CD8-positive, alpha-beta T cell (primary cell): ENCODE measurements at places on chromosomes 16 and 17.

- DNase-seq: no peak
Measured at GRCh38 chr17:66146394-66146793, 45.5 kb downstream of the CEP112 start.

GRCh38 chr17:55236316-55236715 is 28.4 kb upstream of the HLF start:
- no peak for DNase-seq

- no peak for DNase-seq
Measured at GRCh38 chr17:34349751-34350150, 6.5 kb upstream of the CCL13 start.

DNA sequence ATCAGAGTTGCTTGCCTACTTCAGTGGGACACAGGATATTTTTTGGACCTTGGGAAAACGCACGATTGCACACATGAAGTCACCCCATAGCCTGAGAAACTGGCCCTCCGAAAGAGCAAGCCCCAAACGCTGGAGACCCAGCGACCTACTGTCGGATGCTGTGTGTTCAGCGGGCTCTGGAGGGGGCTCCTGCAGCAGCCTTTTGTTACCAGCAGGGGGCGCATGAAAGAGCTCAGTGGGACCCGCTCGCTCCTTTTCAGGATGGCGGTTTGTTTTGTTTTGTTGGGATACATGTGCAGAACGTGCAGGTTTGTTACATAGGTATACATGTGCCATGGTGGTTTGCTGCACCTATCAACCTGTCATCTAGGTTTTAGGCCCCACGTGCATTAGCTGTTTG is 28.4 kb downstream of the MYH3 start:
- DNase-seq: no peak

DNA sequence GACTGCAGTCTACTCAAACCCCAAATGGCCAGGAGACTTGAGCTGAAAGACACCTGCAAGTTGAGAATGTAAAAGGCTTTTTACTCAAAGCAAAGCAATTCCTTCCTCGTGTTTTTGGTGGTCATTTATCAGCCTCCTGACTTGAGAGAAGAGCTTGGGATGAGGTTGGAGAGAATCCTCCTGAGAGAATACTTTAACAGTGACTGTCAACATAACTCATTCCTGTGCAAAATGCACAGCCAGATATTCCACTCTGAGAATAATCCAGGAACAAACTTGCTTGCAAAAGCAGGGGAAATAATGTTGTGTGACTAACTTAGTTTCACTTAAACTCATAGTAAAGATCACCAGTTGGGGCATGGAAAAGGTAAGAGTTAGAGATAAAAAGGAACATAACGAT is 53.4 kb downstream of the SNTB2 start:
- no peak for DNase-seq

DNA sequence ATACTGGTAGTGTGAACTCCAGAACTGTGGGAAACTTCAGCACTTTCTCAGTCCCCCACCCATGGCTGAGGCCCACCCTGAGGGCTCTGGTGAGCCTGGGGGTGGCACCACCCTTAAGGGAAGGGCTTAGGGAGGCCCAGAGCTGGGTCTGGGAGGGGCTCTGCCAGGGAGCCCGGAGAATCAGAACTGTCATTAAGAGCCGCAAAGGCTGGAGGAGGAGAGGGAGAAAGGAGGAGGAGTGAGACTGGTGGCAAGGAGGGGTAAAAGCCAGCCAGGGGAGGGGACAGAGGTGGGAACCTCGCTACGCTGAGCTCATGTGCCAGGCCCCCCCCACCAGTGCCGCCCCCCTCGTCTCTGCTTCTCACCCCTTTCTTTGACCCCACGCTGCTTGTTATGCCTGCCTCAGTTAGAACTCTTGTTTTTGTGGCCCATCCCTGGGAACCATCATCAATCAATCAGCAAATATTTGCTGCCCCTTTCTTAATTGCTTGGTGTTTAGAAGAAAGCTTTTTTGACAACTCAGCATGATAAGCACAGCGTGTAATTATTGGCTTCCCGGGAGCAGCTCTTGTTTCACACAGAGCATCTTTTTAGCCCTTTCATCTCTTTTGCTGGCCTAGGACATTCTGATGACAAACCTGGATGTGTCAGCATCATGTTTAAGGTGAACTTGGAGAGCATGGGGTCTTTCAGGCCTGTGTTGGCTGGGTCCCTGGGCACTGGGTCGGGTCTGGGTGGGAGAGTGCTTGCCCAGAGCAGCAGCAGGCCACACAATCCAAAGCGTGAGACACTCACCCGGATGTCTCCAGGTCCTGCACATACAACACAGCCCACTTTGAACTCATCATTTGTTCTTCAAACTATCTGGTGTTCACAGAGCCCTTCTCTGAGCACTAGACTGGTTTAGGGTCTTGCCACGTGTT is 77.7 kb downstream of the NETO2 start:
- DNase-seq: no peak

DNA sequence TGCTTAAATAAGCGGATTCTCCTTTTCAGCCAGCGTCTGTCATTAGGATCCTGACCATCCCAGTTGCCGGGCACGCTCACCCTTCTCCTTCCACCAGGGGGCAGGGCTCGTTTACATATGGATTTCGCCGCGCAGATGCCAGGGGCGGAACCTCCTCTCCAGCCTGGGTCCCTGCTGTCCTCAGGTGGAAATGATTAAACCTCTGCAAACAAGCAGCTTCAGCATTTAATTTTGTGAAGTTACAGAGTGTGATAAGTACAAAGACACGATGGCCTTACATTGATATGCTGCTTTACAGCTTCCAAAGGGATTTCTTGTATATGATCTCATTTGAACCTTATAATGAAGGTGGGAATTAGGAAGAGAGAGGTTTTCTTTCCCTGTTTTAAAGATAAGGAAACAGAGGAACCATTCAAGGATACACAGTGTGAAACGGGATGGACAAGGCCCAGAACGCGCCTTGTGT is 3.9 kb upstream of the KRT28 start:
- DNase-seq: peak; percentile 82

- no peak for DNase-seq
Measured at GRCh38 chr16:50303605-50304466, 37.5 kb downstream of the ADCY7 start.

DNA sequence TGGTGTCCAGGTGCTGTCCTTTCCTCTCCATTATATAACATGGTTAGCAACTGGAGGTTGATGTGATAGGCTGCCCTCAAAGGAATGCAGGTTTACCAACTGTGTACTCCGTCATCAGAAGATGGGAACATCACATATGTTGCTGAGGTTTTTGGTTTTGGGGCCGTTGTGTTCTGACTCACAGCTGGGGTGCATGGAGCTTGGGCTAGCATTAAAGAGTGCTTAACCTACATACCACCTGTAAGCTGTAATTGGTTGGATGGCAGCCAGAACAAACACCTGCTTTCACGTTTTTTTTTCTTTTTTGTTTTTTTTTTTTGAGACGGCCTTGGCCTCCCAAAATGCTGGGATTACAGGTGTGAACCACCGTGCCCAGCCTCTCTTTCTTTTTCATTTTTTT is 20.9 kb downstream of the TMEM11 start:
- DNase-seq: no peak

- peak; percentile 21 for DNase-seq
Measured at GRCh38 chr17:81345228-81346089, 49.8 kb upstream of the BAHCC1 start.

DNA sequence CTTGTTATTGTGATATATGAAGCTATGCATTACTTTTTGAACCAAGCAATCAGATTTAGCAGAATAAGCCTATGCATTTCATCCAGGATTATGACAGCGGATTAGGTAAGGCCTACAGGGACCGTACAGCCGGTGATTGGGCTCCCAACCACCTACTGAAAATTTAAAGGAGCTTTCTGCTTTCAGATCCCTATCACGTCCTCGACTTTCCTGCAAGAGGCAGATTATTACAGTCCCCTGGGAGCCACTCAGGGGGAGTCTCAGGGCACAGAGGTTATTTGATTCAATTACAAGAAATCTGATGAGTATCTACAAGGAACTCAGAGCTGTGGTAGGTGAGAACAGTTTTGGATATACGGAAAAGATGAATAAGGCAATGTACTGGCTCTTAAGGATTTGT is 80.7 kb downstream of the HS3ST3B1 start:
- DNase-seq: no peak

DNA sequence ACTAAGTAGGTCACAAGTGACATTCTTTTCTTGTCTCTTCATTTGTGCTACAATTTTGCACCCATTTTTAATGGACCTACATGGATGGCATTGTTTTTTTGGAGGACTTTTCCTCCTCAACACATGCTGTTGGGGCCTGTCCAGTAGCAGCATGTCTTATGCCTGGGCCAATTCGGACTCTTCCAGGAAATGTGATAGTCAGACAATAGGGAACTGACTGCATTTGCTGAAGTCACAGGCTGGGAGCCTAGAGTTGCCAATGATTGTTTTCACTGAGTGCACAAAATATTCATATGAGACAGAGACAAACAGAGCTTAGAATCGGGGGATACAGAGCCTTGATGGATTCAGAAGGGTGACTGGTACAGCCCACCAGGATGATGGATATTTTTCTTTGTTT is 867.3 kb upstream of the GOT2 start:
- DNase-seq: no peak

- no peak for DNase-seq
Measured at GRCh38 chr16:72129976-72130656, 36.5 kb downstream of the DHX38 start.

GRCh38 chr17:50352072-50352692 is 6.3 kb downstream of the XYLT2 start:
- no peak for DNase-seq

- DNase-seq: peak; percentile 88
Measured at GRCh38 chr16:11258553-11259492, 2.8 kb upstream of the SOCS1 start.

DNA sequence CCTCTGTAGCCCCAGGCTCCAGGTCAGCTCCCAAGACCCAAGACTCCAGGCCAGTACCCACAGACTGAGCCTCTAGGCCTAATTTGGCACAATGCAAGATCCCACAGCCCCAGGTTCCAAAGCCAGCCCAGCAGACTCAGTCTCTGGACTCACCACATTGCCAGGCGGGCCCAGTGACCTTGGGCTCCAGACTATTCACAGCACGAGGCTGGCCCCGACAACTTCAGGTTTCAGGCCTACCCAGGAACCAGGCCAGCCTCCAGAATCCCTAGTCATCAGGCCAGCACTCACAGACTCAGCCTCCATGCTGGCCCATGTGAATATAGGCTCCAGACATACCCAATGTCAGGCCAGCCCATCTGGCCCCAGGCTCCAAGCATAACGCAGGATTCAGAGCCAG is 103.8 kb downstream of the CEP112 start:
- DNase-seq: no peak

DNA sequence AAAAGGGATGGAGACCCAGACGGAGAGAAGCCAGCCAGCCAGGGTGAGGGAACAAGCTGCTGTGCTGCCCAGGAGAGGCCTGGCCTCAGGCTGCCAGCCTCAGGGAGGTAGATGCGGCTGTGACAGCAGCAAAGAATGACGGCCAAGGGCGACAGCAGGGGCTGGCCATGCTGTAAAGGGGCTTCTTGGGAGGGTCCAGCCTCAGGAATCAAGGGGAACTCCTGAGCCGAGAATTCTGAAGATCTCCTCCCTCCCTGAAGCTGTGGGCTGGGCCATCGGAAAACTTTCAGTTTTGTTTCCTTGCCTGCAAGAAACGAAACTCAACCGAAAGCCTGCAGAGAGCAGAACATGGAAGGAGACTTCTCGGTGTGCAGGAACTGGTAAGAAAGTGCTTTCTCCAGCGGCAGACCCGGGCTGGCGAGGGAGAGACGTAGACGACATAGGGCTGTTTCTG is at the start of gene XAF1:
TSS of gene XAF1 (plus strand) at position 316 of the 454 bp plus-strand sequence. CDS start at position 349, 33 bp downstream.
- DNase-seq: peak; percentile 65

DNA sequence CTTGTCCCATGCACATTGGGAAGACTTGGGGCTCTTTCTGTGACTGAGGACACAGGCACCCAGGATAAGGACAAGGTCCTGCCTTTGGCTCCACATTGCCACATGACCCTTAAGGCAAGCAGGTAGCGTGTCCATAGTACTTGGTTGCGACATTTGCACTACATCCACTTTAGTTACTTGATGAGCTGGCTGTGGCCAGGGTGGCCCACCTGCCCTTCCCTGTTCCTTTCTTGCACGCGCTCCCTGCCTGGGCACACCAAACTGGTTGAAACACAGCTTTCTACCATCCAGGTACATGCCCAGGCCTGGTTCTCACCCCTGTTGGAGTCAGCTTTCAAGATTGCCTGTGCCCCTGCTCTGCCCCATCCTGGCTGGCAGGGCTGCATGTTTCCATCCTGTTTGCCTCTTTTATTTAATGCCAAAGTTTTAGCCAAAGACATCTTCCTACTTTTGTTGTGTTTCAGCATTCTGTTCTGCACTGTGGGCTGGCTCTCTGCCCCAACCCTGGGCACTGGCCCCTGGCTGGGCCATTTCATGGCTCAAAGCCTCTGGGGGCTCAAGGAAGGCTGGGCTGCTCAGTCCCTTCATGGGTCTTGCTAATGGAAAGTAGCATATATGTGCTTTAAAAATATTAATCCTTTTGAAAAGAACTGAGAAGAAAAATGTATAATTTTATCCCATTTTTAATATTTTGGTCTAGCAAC is 3.2 kb downstream of the B3GNT9 start:
- no peak for DNase-seq

- DNase-seq: no peak
Measured at GRCh38 chr17:51298508-51299371, 38.4 kb downstream of the UTP18 start.

- no peak for DNase-seq
Measured at GRCh38 chr16:8848231-8848938, 20.4 kb downstream of the CARHSP1 start.

DNA sequence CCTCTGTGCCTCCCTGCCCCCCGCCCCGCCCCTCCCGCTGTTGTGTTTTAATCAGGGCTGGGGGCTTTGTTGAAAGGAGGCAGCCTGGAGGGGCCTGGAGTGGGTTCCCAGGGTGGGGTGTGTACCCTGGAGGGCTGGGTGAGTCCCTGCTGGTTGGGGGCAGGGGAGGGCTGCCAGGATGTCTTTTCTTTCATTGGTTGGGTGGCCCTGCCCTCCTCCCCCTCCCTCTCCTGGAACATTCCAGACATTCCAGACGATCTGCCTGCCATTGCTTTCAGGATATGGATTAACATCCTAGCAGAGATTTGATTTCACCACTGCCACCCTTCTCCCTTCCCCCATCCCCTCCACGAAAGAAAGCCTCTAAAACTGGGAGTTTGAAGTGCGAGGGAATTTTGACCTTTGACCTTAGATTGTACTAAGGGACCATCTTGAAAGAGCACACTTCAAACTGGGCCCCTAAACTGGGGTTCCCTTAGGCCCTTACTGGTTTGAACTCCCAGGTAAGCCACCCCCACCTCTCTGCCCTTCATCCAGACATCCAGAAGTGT is 25.3 kb downstream of the IGF2BP1 start:
- DNase-seq: no peak
